ENCODE measurements at places on chromosomes 5 and 9.

- no peak for DNase-seq
Observed at GRCh38 chr9:21660976-21661375, 141.5 kb upstream of the MTAP start.

DNA sequence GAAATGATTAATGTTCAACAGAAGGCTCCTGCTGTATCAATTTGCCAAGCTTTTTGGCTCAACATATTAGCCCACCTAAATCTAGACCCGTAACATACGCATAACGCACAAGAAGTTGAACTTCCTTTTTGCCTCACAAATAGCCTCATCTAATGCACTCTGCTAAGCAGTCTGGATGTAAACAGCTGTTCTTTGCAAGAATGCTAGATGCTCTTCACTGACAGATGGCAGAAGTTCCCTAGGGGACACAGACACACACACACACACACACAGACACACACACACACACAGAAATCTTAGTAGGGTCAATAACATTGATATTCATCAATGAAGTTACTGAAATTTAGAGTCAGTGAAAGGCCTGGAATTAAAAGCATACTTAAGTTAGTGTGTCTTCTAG is 13.2 kb upstream of the PCA3 start:
- DNase-seq = no peak

GRCh38 chr9:69168709-69169217 is 5.3 kb upstream of the TJP2 start:
- no peak for DNase-seq

- DNase-seq = no peak
Observed at GRCh38 chr5:167750586-167750985, 540.9 kb upstream of the WWC1 start.

- no peak for DNase-seq
Observed at GRCh38 chr5:150525163-150525562, 17.2 kb downstream of the NDST1 start.

Measured in hematopoietic multipotent progenitor cell treated with erythropoietin and hydrocortisone succinate and interleukin-3 and kit ligand, for 8 days (in vitro differentiated cells).